Naive thymus-derived CD8-positive, alpha-beta T cell (primary cell): ENCODE measurements at places on chromosomes 16 and 17. TPM values are rescaled to one million over a fixed set of nuclear protein-coding genes. Genes with fewer than 3 reads are reported as not detected.

DNA sequence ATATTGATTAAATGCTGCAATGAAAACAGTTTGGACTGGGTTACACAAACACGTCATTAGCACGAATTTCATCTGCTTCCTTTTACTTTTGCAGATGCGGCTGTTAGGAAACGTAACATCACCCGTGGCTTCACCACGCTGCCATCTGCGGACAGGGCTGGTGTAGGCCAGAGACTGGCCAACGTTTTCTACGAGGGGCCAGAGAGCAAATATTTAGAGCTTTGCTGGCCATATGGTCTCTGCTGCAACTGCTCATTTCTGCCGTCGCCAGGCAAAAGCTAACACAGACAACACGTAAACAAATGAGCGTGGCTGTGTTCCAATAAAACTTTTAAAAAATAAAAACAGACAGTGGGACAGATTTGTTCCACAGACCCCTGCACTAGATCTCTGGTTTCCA is 96.6 kb downstream of the ENGASE start:
- no peaks in the 10 kb centered on the region for H3K4me1 ChIP-seq
- no peak overlapping the region for H3K4me3 ChIP-seq

DNA sequence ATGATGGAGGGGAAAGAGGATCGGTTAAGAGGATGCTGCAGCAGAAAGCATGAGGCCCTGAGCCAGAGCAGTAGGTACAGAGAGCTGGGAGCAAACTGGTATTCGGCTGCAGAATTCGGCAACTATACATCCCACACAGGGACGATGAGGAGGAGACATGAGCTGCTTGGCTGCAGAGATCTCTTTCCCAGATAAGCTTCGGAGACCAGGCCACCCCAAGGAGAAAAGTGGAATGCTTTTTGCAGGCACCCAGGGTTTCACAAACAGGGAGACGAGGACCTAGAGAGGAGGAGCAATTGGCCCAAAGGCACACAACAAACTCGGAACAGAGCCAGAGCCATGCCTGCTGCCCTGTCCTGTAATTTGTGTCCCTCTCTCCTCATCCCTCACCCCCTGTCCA is 62.0 kb downstream of the TMEM132E start:
- H3K36me3 ChIP-seq = no peaks in the 10 kb centered on the region
- no peak overlapping the region for H3K27ac ChIP-seq
- DNase-seq = no peak
- no peak overlapping the region for H3K4me3 ChIP-seq
- peaks cover 19% of the 10 kb centered on the region for H3K4me1 ChIP-seq
- H3K27me3 ChIP-seq = peaks cover 41% of the 10 kb centered on the region

GRCh38 chr17:17476865-17477467 is at the start of gene MED9:
TSS of gene MED9 (plus strand) at chr17:17477000. CDS start at chr17:17477042, 42 bp downstream.
- peaks cover 54% of the 10 kb centered on the region for H3K4me1 ChIP-seq
- DNase-seq = peak; percentile 97
- H3K27ac ChIP-seq = peak within 1 kb of the TSS; percentile 97
- no peaks in the 10 kb centered on the region for H3K36me3 ChIP-seq
- H3K27me3 ChIP-seq = peaks cover 2% of the 10 kb centered on the region
- peak within 1 kb of the TSS; percentile 89 for H3K4me3 ChIP-seq

GRCh38 chr16:51031598-51031997 is 119.5 kb downstream of the SALL1 start:
- no peaks in the 10 kb centered on the region for H3K4me1 ChIP-seq
- peaks cover 4% of the 10 kb centered on the region for H3K27me3 ChIP-seq
- no peak for DNase-seq
- no peaks in the 10 kb centered on the region for H3K36me3 ChIP-seq

DNA sequence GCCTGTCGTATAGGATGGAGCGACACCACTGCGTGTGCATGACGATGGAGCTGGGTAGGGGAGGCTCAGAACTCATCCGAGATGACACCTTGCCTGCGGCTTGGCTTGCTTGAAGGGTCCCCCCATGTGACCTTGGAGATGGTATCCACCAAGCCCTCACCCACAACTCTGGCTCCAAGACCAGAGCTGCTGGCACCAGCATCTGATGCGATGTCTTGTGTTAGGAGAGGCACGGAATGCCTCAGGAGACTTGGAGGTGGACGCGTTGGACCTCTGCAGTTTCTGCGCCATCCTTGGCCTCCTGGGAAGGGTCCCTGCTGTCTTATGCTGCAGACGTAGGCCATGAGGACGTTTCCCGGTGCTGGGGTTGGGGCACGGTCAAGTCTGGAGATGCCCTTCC is 7.8 kb downstream of the CRAMP1 start:
- peaks cover 12% of the 10 kb centered on the region for H3K4me1 ChIP-seq
- peaks cover 57% of the 10 kb centered on the region for H3K36me3 ChIP-seq
- no peak overlapping the region for H3K27ac ChIP-seq
- H3K4me3 ChIP-seq = no peak overlapping the region
- DNase-seq = no peak
- no peaks in the 10 kb centered on the region for H3K27me3 ChIP-seq

DNA sequence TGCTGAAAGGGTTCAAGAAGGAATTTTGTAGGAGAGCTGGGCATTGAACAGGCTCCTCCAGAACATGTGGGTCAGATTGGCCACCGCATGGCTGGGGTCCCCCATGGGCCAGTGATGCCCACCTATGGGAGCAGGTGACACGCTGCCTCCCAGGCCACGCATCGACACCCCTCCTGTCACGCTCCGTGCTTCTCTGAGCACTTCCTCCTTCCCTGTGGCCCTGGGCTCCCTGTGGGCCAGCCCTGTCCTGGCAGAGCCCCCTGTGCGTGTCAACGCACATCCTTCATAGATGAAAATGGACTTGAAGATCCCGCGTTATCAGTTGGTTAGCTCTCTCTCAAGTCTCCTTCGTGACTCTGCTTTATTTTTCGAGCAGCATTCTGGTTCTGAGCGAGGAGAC is 160.3 kb downstream of the RPTOR start:
- H3K27ac ChIP-seq = peak overlapping the region; percentile 86
- H3K27me3 ChIP-seq = no peaks in the 10 kb centered on the region
- DNase-seq = no peak
- H3K36me3 ChIP-seq = peaks cover 16% of the 10 kb centered on the region
- peaks cover 80% of the 10 kb centered on the region for H3K4me1 ChIP-seq

IGF2BP1 gene
- polyA plus RNA-seq = not detected

KRTAP2-1 gene
- not detected for polyA plus RNA-seq

TNFRSF13B gene
- polyA plus RNA-seq = not detected

RAB26 gene
- 0.94 TPM for polyA plus RNA-seq

GDPD3 gene
- not detected for polyA plus RNA-seq

TAC4 gene
- not detected for polyA plus RNA-seq

SLC5A10 gene
- 0.06 TPM for polyA plus RNA-seq

CDH13 gene
- not detected for polyA plus RNA-seq
